Activated T-helper 2 cell treated with anti-CD3 and anti-CD28 coated beads, Interferon-gamma antibody, Interleukin-2, Interleukin-4, amounts not matched to agents 10 μg/mL and 5 μg/mL and 100 μg/mL, durations not matched to agents 14 hours and 24 hours and 36 hours (primary cell): ENCODE measurements at places on chromosomes 1 and 21. TPM values are rescaled to one million over a fixed set of nuclear protein-coding genes. Genes with fewer than 3 reads are reported as not detected.
A peak's percentile ranks its signal among the peaks of the same experiment; 100 is the strongest.

DNA sequence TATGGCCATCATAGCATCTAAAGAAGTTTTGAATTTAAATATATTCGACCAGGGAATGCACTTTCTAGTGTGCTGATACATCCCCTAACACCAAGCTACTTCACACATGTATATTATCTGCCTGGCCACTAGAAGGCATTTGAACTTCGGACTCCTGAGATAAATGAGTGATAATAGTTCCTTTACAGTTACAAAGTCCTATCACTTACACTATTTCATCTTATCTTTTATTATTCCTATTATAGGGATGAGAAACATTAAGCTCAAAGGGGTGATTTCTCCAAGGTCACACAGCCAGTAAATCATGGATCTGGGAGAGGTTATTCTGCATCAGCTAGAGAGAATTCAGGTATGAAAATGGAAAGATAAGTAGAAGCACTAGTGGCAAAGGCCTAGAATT lies 40.3 kb downstream of the GPATCH2 start:
- H3K4me3 ChIP-seq, result no peak overlapping the region
- H3K4me1 ChIP-seq, result no peaks in the 10 kb centered on the region
- H3K27me3 ChIP-seq, result no peaks in the 10 kb centered on the region
- H3K27ac ChIP-seq, result no peak overlapping the region
- DNase-seq, result no peak
- no peaks in the 10 kb centered on the region for H3K36me3 ChIP-seq

DNA sequence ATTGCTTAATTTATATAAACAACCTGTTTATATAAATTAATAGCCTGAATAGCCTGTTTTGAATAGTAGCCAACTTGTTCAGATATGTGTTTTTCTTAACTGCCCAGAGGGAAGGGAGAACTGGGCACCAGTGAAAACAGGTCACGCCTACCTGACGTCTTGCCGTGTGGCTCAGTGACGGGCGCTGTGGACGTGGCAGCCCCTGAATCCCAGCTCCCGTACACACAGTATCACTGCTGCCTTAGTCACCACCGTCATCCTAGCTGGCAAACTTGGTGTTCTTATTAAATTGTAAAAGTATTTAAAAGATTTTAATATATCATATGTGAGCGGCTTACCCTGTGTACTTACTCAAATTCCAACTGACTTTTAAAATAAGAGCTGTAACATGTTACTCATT lies 35.4 kb upstream of the TRAPPC10 start:
- DNase-seq, result no peak
- peaks cover 42% of the 10 kb centered on the region for H3K36me3 ChIP-seq
- H3K27me3 ChIP-seq, result no peaks in the 10 kb centered on the region
- H3K27ac ChIP-seq, result no peak overlapping the region
- H3K4me3 ChIP-seq, result no peak overlapping the region

DNA sequence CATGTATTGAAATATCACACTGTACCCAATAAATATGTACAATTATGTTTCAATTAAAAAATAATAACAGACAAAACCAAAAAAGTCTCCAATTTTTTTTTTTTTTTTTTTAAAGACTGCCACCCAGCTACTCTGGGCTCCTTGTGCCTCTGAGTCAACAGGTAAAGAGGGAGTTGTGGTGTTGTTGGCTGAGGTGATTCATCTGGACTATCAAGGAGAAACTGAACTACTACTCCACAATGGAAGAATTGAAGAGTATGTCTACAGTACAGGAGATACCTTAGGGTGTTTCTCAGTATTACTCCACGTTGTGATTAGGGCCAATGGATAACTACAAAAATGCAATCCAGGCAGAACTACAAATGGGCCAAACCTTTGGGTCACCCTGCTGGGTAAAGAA lies 67.9 kb downstream of the SCMH1 start:
- no peak overlapping the region for H3K27ac ChIP-seq
- H3K36me3 ChIP-seq, result peaks cover 33% of the 10 kb centered on the region
- no peak overlapping the region for H3K4me3 ChIP-seq
- H3K27me3 ChIP-seq, result no peaks in the 10 kb centered on the region

DNA sequence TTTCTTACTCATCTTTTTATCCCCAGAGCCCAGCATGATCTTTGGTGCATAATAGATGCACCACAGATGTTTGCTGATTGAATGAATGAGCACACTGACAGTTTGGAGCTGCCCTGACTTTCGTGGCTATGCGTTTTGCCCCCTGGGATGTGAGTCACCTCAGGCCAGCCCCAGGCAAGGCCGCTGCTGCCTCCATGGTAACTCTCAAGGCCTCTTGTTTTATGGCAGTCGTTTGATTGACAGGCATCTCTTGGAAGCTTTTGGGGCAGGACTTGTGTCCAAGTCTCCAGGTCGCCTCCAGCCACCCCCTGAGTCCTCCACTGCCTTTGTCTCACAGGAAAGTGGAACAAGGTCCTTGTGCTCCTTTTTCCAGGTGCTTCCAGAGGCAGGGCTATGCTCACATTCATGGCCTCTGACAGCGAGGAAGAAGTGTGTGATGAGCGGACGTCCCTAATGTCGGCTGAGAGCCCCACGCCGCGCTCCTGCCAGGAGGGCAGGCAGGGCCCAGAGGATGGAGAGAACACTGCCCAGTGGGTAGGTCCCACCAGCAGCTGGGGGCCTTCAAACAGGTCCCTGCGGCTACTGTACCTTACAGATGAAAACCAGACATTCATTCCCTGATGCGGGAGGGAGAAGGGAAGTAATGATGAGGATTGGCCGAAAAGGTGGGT lies 11.2 kb downstream of the PSEN2 start:
- no peak for DNase-seq
- H3K36me3 ChIP-seq, result peaks cover 38% of the 10 kb centered on the region
- H3K27me3 ChIP-seq, result no peaks in the 10 kb centered on the region
- H3K27ac ChIP-seq, result peak overlapping the region; percentile 96

DNA sequence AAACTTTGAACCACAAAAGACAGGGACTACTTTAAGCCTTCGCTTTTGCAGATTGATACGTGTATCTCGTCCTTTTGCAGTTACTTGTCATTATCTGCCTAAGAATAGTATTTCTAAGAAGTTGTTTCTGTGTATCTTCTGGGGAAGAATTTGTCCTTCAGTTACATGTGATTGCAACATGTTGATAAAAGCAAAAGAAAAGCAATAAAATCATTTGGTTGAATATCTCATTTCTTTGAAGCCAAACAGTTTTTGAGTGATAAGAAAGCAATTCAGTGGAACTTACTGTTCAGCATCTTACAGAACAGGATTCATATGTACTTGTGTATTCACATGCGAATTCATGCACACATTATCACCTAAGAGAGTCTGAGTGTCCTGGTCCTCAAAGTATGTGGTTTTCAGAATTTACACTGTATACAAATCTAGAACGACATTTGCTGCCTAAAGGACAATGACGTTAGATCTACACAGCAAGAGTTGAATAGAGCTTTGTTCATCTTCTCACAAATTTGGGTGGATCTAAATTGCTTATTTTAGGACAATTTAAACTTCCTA lies 66.7 kb upstream of the MRPS6 start:
- DNase-seq, result no peak
- no peak overlapping the region for H3K4me3 ChIP-seq
- no peak overlapping the region for H3K27ac ChIP-seq
- peaks cover 18% of the 10 kb centered on the region for H3K4me1 ChIP-seq

DNA sequence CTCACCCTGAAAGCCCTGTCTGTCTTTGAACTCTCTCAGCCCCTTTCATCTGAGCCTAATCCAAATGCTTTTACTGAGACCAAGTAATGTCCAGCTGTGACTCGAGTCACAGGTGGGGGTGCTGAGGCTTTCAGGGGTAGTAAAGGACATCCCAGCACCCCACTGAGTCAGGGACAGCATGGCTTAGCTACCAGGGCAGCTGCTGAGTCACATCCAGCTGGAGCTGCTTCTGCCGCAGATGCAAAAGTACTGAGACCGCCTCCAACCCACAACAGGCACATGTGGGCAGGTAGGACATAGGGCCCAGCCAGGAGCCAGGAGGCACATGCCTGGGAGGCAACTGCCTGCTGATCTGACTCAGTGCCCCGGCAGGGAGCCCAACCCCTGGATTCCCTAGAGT lies 6.7 kb upstream of the VSIG8 start:
- no peaks in the 10 kb centered on the region for H3K36me3 ChIP-seq
- H3K4me1 ChIP-seq, result peaks cover 12% of the 10 kb centered on the region
- H3K27ac ChIP-seq, result no peak overlapping the region
- no peak for DNase-seq
- peaks cover 1% of the 10 kb centered on the region for H3K27me3 ChIP-seq

- no peaks in the 10 kb centered on the region for H3K36me3 ChIP-seq
- H3K27me3 ChIP-seq, result no peaks in the 10 kb centered on the region
- no peak overlapping the region for H3K4me3 ChIP-seq
- peaks cover 9% of the 10 kb centered on the region for H3K4me1 ChIP-seq
- no peak for DNase-seq
Observed at GRCh38 chr1:58805716-58806571, 22.1 kb upstream of the JUN start.

DNA sequence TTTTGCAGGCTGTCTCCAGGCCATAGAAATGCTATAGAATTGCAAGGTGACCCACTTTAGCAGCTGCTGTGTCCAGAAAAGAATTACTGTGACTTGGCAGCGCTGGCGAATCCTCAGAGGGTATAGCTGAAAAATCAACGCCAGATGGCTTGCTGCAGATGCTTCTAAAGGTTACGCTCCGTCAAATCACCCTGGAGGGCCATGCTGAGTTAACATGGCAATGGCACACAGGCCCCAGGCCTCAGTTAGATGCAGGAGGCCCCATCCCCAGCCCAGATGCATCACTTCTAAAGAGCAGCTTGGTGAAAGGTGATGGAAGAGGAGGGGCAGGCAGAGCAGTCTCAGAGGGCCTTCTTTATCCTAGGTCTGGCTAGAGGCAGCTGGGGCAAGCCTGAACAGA lies 18.0 kb downstream of the KIAA1614 start:
- no peak for DNase-seq
- H3K27me3 ChIP-seq, result no peaks in the 10 kb centered on the region
- H3K4me1 ChIP-seq, result peaks cover 3% of the 10 kb centered on the region
- no peaks in the 10 kb centered on the region for H3K36me3 ChIP-seq
- no peak overlapping the region for H3K27ac ChIP-seq

DNA sequence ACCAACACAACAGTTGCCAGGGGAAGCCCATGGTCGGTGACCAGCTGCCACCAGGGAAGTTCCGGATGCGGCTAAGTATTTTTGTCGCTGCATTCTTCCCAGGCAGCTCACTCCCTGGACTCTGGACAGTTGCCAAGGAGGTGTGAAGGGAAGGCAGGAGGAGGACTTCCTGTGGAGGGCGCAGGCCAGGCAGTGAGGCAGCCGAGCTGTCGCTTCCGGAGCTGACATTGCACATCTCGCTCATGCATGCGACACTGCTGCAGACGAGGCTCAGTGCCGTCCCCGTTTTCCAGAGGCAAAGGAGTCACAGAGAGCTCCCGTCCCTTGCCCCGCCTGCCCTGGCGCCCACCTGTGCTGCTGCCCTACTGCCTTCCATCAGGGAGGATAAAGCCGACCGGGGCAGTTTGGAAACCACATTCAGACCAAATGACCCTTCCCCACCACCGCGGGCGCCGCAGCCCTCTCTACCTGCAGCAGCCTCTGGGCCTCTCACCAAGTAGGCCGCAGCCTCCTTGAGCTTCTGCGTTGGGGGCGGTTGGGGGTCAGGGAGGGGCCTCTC lies 81.4 kb downstream of the NENF start:
- H3K4me1 ChIP-seq, result no peaks in the 10 kb centered on the region
- H3K4me3 ChIP-seq, result no peak overlapping the region
- H3K36me3 ChIP-seq, result no peaks in the 10 kb centered on the region
- no peak overlapping the region for H3K27ac ChIP-seq
- DNase-seq, result no peak
- H3K27me3 ChIP-seq, result peaks cover 69% of the 10 kb centered on the region

GRCh38 chr1:62823556-62823955 lies 39.6 kb downstream of the ATG4C start:
- H3K4me1 ChIP-seq, result peaks cover 5% of the 10 kb centered on the region
- peaks cover 9% of the 10 kb centered on the region for H3K36me3 ChIP-seq
- no peaks in the 10 kb centered on the region for H3K27me3 ChIP-seq
- H3K27ac ChIP-seq, result no peak overlapping the region
- no peak overlapping the region for H3K4me3 ChIP-seq
- no peak for DNase-seq

- H3K27me3 ChIP-seq, result peaks cover 7% of the 10 kb centered on the region
- no peak for DNase-seq
- no peaks in the 10 kb centered on the region for H3K36me3 ChIP-seq
- H3K4me1 ChIP-seq, result no peaks in the 10 kb centered on the region
Observed at GRCh38 chr1:220410611-220411010, 117.3 kb upstream of the MARK1 start.

GRCh38 chr1:42176902-42177519 lies 12.5 kb upstream of the GUCA2A start:
- no peaks in the 10 kb centered on the region for H3K27me3 ChIP-seq
- peaks cover 17% of the 10 kb centered on the region for H3K36me3 ChIP-seq
- no peak overlapping the region for H3K4me3 ChIP-seq
- H3K4me1 ChIP-seq, result no peaks in the 10 kb centered on the region
- H3K27ac ChIP-seq, result no peak overlapping the region
- DNase-seq, result no peak

DNA sequence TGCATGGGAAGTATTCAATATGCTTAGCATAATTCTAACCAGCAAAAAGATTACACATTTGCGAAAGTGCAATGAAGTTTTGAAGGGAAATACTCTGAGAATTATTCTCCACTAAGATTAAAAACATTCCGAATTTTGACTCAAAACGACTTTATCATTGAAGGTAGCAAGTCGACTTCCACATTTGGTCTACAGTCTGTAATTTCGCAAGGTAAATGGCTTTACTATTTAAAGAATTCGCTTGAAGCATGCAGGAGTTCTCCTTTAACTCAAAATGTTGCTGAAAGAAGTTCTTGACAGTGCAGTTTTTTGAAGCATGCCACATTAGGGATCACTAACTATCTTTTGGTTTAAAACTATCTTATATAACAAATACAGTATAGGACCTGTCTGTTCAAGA lies 161.0 kb upstream of the HP1BP3 start:
- H3K27ac ChIP-seq, result no peak overlapping the region
- H3K36me3 ChIP-seq, result peaks cover 17% of the 10 kb centered on the region
- no peak for DNase-seq
- H3K4me1 ChIP-seq, result no peaks in the 10 kb centered on the region

- no peak overlapping the region for H3K27ac ChIP-seq
- H3K4me1 ChIP-seq, result peaks cover 8% of the 10 kb centered on the region
- no peaks in the 10 kb centered on the region for H3K27me3 ChIP-seq
- peaks cover 15% of the 10 kb centered on the region for H3K36me3 ChIP-seq
Observed at GRCh38 chr1:53339736-53340635, 12.1 kb upstream of the LRP8 start.

DNA sequence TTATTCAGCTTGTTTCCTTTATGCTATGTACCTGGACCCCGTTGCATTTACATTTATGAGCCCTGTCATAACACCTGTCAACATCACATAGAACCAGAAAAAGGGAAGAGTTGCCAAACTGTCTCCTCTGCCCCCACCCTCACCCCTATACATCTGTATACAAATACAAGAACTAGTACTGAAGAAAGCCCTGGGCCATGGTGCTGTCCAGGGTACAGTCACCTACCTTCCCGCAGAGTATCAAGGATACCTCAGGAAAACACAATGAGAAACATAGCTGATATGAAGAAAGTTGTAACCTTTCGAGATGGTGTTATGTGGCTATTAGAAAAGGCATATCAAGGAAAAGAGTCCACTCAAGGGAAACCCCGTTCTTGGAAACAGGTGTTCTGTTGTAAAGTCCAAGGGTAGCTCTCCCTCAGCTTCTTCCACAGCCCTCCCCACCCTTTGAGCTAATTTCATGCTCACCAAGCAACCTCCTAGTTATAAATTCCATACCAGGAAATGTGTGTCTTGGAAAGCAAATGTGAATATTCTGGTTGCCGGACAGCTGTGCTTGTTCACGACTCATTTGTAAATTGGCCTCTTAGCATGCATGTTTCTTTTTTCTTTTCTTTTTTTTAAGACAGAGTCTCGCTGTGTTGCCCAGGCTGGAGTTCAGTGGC lies 16.7 kb upstream of the AVPR1B start:
- peaks cover 27% of the 10 kb centered on the region for H3K27me3 ChIP-seq
- DNase-seq, result no peak
- no peak overlapping the region for H3K27ac ChIP-seq
- H3K4me3 ChIP-seq, result no peak overlapping the region

ASAP3 gene
- total RNA-seq, result 0.48 TPM in 1 of 2 replicates, not detected in the other

APCS gene
- total RNA-seq, result not detected in 2 replicates

EFNA1 gene
- 0.18 and 0.39 TPM in 2 replicates for total RNA-seq

LORICRIN gene
- not detected in 2 replicates for total RNA-seq
